ENCODE measurements at places on chromosomes 3 and 15.

DNA sequence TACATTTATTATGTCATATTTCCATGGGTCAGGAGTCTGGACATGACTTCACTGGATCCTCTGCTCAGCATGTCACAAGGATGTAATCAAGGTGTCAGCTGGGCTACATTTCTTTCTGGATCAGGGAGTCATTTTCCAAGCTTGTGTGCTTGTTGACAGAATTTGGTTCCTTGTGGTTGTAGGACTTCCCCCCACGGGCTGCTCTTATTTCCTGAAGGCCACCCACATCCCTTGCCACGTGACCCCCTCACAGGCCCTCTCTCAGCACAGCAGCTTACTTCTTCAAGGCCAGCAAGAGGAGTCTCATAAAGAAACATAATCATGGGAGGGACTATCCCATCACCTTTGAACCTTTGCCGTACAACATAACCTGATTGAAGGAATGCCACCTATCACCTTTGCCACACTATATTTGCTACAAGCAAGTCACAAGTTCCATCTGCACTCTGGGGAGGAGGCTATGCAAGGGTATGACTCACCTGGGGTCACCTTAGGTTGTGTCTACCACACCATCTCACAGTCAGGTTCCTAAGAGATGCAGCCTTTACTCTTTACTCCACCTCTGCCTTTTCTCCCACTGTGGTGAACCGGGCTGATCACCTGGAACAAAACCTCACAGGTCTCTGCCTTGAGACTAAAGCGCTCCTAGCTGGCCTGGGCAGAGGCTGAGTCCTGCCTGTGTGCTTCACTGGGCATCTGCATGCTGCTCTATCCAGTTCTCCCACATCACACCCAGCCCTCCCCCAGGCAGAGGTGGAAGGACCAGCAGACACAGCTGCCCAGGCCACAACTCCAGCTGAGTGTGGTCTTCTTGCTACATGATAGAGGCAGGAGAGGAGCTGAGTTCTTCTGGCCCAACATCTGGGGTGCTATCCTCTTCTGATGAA is 13.5 kb downstream of the RAB6B start:
- no peak for DNase-seq

DNA sequence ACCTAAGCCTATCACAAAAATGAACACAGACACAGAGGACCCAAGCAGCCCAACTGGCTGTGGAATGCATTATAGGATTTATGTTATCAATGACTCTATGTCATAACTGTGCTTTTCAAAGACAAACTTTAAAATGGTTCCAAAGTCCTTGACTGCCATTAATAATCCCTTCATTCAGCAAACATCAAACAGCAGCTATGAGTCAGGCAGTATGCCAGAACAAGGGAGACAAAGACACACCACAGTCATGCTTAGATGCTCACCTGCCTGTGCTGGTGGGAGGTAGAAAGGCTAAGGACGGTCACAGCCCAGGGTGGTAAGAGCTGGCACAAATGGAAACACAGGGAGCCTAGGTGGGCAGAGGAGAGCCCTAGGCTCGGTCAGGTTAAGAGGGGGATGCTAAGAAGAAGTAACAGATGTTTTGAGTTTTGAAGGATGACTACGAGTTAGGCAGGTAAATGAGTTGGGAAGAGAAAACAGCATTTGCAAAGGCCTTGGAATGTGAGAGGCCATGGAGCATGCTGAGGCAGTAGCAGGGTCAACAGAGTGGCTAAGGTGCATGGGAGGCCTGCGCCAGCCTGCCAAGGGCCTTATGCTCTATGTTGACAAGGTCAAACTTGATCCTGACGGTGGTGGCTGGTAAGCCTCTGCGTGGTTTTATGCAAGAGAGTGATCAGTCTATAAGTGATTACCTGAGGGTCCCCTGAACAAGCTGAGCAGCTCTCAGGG is 23.0 kb downstream of the NMNAT3 start:
- no peak for DNase-seq

DNA sequence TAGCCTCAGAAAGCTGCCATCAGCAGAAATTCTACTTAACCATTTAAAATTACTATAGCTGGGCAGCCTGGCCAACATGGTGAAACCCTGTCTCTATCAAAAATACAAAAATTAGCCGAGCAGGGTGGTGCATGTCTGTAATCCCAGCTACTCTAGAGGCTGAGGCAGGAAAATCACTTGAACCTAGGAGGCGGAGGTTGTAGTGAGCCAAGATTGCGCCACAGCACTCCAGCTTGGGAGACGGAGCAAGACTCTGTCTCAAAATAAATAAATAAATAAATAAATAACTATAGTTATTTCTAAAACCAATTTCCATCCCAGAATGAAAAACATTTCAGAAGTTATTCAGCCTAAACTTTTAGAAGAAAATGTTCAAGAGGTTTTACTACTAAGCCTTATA is 25.1 kb downstream of the LRRFIP2 start:
- DNase-seq: no peak

GRCh38 chr3:61631108-61631769 is 69.9 kb downstream of the PTPRG start:
- DNase-seq: no peak

DNA sequence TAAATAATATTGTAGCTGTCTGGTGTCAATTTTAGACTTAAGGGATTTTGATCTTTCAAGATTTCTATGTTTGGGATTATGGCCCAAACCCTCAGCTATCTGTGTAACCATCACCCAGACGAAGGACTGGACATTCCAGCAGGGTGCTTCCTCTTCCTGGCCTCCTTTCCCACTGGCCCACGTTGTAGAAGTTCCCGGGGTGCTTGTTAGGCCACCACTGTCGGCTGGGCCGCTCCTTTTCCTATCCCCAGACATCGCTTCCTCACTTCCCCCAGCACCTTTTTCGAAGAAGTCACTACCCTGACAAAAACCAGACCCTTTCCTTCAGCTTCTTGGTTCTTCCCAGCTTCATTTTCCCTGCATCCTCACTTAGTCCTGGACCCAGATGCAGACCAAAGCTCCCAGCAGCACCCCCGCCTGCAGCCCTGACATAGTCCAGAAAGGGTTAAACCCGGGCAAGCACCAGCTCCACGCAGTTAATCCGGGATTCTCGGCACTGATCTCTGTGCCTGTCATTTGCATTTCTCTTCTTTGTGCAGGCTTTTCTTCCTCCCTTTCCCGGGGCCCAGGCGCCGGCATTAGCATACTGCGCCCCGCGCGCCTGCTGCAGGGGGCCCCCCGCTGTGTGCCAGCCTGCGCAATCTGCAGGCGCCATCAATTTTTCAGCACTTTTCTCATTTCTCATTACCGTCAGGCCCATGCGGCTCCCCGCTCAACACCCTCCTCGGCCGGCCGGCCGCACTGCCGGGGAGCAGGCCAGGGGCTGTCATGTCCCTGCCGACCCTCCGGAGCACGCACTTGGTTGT is 90.6 kb downstream of the ZNF621 start:
- DNase-seq: no peak

GRCh38 chr3:123298903-123299302 is 97.2 kb downstream of the SEC22A start:
- DNase-seq: no peak

- peak; percentile 21 for DNase-seq
Observed at GRCh38 chr3:111539351-111540331, 2.4 kb upstream of the CD96 start.

DNA sequence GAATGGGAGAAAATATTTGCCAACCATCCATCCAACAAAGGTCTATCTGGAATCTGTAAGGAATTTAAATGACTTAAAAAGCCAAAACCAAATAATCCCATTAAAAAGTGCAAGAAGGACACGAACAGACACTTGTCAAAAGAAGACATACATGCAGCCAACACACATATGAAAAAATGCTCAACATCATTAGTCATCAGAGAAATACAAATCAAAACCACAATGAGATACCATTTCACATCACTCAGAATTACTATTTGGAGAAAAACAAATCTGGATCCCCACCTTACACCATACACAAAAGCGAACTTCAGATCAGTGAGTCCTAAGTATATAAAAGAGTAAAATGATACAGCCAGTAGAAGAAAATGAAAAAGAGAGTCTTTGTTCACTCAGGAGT is 58.6 kb upstream of the MNS1 start:
- no peak for DNase-seq

DNA sequence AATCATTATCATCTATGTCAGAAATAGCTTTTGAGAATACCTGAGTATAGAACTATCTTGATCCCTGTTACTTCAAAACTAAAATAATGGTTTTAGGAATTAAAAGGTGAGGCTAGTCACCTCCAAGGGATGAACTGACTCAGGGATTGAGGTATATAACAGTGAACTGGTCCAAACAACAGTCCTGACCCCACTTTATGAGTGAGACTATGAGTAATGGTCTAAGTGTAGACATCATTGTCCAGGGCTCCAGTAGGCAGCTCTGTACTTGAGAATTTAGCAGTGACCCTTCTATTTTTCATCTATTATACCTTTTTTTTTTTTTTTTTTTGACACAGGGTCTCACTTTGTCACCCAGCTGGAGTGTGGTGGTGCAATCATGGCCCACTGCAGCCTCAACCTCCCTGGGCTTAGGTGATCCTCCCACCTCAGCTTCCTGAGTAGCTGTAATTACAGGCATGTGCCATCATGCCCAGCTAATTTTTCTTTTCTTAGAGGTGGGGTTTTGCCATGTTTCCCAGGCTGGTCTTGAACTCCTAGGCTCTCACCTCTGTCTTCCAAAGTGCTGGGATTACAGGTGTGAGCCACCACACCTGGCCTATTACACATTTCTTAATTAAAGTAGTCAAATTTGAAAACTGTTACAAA is 36.3 kb downstream of the MLH1 start:
- no peak for DNase-seq

DNA sequence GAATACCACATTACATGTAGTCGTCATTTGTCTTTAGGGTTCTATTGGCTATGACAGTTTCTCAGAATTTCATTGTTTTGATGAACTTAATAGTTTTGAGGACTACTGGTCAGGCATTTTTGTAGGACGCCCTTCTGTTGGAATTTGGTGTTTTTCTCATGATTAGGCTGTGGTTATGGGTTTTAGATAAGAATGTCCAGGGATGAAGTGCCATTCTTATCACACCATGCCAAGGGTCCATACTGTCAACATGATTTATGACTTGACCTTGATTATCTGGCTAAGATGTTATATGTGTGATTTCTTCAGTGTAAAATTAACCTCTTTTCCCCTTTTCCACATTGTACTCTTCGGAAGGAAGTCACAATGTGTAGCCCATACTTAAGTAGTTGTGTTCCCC is 135.3 kb downstream of the DIPK2A start:
- no peak for DNase-seq

- DNase-seq: no peak
Observed at GRCh38 chr3:188533612-188534357, 379.8 kb downstream of the LPP start.

- DNase-seq: no peak
Observed at GRCh38 chr3:18354701-18355100, 70.4 kb downstream of the SATB1 start.

DNA sequence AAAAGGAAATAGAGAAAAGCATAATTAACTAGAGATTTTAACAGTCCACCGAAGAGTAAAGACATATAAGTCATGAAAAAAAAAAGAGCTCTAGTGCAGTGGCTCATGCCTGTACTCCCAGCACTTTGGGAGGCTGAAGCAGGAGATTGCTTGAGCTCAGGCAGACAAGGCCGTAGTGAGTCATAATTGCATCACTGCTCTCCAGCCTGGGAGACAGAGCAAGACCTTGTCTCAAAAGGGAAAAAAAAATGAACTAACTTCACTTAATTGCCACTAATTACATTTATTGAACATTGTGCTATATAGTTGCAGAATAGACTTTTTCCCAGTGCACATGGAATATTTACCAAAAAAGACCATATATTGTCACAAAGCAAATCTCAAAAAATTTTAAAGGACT is 221.8 kb downstream of the CBLB start:
- DNase-seq: peak; percentile 71

DNA sequence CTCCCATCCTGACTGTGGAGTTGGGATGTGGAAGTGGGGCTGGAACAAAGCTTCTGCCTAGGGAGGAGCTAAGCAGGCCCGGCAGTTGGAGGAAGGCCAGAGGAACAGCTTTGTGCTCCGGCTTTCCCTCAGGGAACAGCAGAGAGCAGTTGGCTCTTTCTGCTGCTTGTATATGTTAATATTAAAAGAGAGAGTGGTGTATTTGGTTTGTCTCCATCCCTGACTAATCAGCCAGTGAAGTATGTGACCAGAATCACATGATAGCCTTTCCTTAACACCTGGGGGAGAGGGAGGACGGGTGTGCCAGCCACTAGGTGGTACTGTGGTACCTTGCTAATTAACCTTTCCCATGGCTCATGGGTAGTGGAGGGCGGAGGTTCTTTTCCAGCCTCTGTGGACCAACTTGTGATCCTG is 10.0 kb downstream of the EIF2B5 start:
- peak; percentile 41 for DNase-seq

DNA sequence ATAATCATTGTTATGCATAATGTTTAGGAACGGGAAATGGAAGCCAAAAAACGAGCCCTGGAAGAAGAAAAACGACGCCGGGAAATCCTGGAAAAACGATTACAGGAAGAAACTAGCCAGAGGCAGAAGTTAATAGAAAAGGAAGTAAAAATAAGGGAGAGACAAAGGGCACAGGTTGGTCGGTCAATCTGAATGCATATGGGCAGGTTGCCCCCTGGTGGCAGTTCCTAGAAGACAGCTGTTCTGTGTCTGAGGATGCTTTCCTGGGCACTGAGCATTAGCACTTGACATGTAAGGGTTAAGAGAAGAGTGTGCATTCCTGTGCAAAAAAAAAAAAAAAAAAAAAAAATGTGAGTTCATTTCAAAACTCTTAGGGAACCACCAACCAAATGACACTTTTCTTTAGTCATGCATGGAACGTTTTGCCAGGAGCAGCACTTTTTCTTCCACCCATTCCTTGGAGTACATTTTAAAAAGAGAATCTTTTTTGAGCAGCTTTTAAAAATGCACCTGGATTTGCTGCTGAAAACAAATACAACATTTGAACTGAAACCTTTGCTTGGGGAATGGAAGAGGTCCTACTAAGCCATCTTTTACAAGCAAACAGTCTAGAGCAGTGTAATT is 11.1 kb upstream of the ABHD10 start:
- DNase-seq: peak; percentile 66

- DNase-seq: no peak
Observed at GRCh38 chr15:33494306-33494705, 183.5 kb downstream of the RYR3 start.

DNA sequence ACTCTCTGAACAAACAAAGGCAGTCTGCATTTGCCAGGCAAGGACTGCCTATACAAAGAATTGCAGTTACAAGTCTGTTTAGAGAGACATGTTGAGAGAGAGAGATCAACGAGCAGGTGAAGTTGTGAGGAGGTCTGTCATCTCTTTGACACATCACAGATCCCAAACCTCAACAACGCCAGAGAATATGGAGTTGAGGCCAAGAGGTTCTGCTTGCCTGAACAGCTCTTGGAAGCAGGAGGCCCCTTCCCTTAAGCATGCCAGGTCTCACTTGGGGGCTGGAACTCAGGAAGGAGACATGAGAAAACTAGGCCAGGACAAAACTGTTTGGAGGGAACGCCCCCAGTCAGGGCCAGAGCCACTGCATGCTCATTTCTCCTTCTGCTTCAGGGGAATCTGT is 22.3 kb upstream of the MUSTN1 start:
- DNase-seq: no peak

DNA sequence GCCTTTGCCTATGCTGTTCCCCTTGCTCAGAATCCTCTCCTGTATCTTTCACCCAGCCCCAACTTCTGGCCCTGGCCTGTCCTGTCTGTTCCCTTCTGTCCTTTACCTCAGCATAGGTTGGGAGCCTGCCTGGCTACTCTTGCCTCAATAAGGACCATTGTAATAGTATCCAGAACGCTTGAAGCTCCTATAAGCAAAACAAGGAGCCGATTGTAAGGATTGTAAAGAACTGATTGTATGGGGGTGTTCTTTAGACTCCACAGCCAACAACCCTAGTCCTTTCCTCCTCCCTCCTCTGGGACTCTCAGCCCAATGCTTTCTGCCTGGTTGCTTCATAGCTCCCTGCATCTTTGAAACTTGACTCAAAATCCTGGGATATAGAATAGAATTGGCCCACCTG is 18.7 kb upstream of the RAD54L2 start:
- DNase-seq: no peak

Measured in fibroblast of gingiva (primary cell).